ENCODE measurements at places on chromosomes 1 and 21. TPM values are rescaled to one million over a fixed set of nuclear protein-coding genes. Genes with fewer than 3 reads are reported as not detected.

The GJA8 gene
- not detected for total RNA-seq

The ADCY10 gene
- total RNA-seq = 0.14 TPM

The CFAP74 gene
- total RNA-seq = not detected

The NUDT17 gene
- 2.9 TPM for total RNA-seq

Measured in Karpas-422 (cell line).